ENCODE measurements at places on chromosomes 3 and 15.

GRCh38 chr15:67148196-67148701 is 82.8 kb downstream of the SMAD3 start:
- DNase-seq = peak; percentile 96
- H3K27me3 ChIP-seq = no peaks in the 10 kb centered on the region
- peak overlapping the region; percentile 96 for H3K27ac ChIP-seq
- peaks cover 9% of the 10 kb centered on the region for H3K36me3 ChIP-seq
- H3K4me3 ChIP-seq = peak overlapping the region; percentile 42

DNA sequence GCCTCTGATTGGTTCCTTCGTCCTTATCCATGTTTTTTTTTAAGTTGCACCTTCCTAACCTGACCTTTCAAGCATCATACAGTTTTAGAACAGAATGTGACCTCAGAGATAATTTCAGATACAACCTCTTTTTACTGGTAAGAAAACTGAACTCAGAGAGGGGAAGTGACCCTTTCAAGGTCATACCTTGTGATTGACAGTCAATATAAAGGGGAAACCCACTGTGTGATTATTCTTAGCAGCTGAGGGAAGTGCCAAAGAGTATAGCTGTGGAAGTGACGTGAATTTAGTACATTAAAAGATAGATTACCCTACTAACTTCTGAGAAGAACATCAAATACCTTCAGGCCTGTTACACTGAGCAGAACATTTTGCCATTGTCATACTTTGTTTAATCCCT is 319.4 kb downstream of the NEK10 start:
- no peak overlapping the region for H3K4me3 ChIP-seq
- H3K27me3 ChIP-seq = no peaks in the 10 kb centered on the region
- no peak overlapping the region for H3K27ac ChIP-seq
- H3K36me3 ChIP-seq = no peaks in the 10 kb centered on the region
- no peak for DNase-seq
- no peaks in the 10 kb centered on the region for H3K4me1 ChIP-seq

DNA sequence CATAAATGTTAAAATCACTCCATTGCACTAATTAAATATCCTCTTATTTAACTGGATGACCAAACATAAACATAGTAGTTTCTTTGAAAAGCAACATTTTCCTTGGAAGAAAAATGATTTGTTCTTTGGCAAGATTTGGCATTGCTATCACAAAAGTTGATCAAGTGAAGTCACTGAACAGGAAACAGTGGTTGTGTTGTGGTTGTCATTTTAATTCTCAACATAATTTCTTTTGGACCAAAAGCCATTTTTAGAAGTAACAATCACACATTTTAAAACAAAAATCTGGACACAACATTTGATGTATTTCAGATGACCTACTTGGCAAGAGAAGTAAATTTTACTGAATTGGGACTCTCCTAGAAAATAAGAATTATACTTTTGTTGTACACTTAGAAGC is 872.3 kb downstream of the ROBO1 start:
- H3K36me3 ChIP-seq = no peaks in the 10 kb centered on the region
- no peaks in the 10 kb centered on the region for H3K4me1 ChIP-seq
- no peak for DNase-seq
- H3K27ac ChIP-seq = no peak overlapping the region
- no peaks in the 10 kb centered on the region for H3K27me3 ChIP-seq

GRCh38 chr15:83559310-83559966 is 94.5 kb upstream of the ADAMTSL3 start:
- peak; percentile 49 for DNase-seq
- H3K27me3 ChIP-seq = no peaks in the 10 kb centered on the region
- no peak overlapping the region for H3K27ac ChIP-seq
- no peak overlapping the region for H3K4me3 ChIP-seq
- no peaks in the 10 kb centered on the region for H3K36me3 ChIP-seq

DNA sequence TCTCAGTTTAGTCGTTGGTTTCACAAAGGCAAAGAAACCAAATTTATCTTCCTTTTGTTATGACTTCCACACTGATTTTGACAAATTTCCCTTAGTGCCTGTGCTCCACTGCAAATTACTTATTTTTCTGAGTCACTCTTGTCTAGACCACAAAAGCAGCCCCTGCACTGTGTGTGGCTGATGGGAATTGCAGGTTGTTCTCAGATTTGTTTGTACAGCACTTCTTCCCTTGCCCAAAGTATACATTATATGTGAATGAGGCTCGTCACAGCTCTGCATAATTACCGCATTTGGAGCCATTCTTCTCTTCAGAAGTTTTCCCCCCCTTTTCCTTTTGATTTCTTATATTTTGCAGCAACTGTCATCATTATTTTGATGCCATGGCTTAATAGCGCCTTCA is 354.2 kb upstream of the IL12A start:
- no peaks in the 10 kb centered on the region for H3K36me3 ChIP-seq
- peaks cover 63% of the 10 kb centered on the region for H3K4me1 ChIP-seq
- H3K4me3 ChIP-seq = no peak overlapping the region
- H3K27ac ChIP-seq = no peak overlapping the region
- no peak for DNase-seq
- H3K27me3 ChIP-seq = no peaks in the 10 kb centered on the region

- DNase-seq = no peak
- H3K36me3 ChIP-seq = no peaks in the 10 kb centered on the region
- no peaks in the 10 kb centered on the region for H3K27me3 ChIP-seq
- no peak overlapping the region for H3K4me3 ChIP-seq
Observed at GRCh38 chr3:32884591-32884990, 66.8 kb downstream of the TRIM71 start.

- no peaks in the 10 kb centered on the region for H3K27me3 ChIP-seq
- no peak overlapping the region for H3K4me3 ChIP-seq
- H3K4me1 ChIP-seq = no peaks in the 10 kb centered on the region
- H3K36me3 ChIP-seq = no peaks in the 10 kb centered on the region
- no peak overlapping the region for H3K27ac ChIP-seq
Observed at GRCh38 chr3:51004235-51004634, 329.5 kb downstream of the DOCK3 start.

GRCh38 chr3:13405614-13406013 is 14.5 kb downstream of the NUP210 start:
- no peaks in the 10 kb centered on the region for H3K27me3 ChIP-seq
- H3K36me3 ChIP-seq = peaks cover 13% of the 10 kb centered on the region
- no peaks in the 10 kb centered on the region for H3K4me1 ChIP-seq
- H3K27ac ChIP-seq = no peak overlapping the region
- no peak overlapping the region for H3K4me3 ChIP-seq

DNA sequence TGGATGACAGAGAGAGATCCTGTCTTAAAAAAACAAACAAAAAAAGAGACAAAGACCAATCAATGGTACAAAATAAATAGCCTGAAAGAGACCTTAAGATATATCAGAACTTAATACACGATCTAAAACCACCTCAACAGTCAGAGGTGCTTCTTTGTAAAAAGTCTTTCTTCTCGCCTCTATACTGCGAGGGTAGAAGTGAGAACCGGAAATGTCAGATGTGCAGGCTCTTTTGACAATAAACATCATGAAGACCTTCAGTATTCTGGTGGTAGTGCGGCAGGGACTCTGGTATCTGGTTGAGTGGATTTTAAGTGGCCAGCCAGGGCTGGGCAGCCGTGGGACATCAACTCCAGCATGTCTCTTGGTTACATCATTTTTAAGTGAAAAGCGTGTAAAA is 30.0 kb downstream of the RUBCN start:
- no peaks in the 10 kb centered on the region for H3K36me3 ChIP-seq
- no peak for DNase-seq
- H3K27ac ChIP-seq = no peak overlapping the region
- no peaks in the 10 kb centered on the region for H3K27me3 ChIP-seq
- peaks cover 10% of the 10 kb centered on the region for H3K4me1 ChIP-seq
- no peak overlapping the region for H3K4me3 ChIP-seq

- no peak overlapping the region for H3K4me3 ChIP-seq
- no peak for DNase-seq
- H3K27ac ChIP-seq = no peak overlapping the region
- no peaks in the 10 kb centered on the region for H3K27me3 ChIP-seq
- H3K36me3 ChIP-seq = no peaks in the 10 kb centered on the region
Observed at GRCh38 chr3:144900366-144900765, 928.7 kb downstream of the DIPK2A start.

GRCh38 chr3:126107957-126108675 is 24.2 kb upstream of the SLC41A3 start:
- no peak overlapping the region for H3K27ac ChIP-seq
- DNase-seq = no peak
- H3K4me3 ChIP-seq = no peak overlapping the region
- no peaks in the 10 kb centered on the region for H3K4me1 ChIP-seq
- no peaks in the 10 kb centered on the region for H3K27me3 ChIP-seq
- H3K36me3 ChIP-seq = no peaks in the 10 kb centered on the region

DNA sequence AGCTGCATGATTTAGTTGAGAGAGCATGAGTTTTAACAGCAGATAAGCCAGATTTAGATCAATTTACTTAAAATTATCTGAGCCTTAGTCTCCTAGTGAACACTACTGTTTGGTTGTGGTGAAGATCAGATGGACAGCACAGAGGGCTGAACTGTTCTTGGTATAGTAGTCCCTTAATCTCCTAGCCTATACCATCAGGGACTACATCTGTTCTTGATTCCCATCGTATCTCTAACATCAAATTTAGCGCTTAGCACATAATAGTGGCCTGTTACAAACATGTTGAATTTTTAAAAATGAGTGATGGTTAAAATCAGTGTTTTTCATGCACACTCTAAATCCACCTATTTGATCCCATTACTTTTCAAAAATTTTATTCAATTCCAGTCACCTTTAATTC is 507.7 kb downstream of the GRM7 start:
- H3K36me3 ChIP-seq = no peaks in the 10 kb centered on the region
- no peak overlapping the region for H3K4me3 ChIP-seq
- H3K4me1 ChIP-seq = no peaks in the 10 kb centered on the region
- DNase-seq = no peak

GRCh38 chr15:78040653-78041244 is 36.8 kb downstream of the TBC1D2B start:
- no peak overlapping the region for H3K4me3 ChIP-seq
- no peak for DNase-seq
- no peaks in the 10 kb centered on the region for H3K27me3 ChIP-seq
- no peaks in the 10 kb centered on the region for H3K36me3 ChIP-seq
- H3K4me1 ChIP-seq = no peaks in the 10 kb centered on the region

DNA sequence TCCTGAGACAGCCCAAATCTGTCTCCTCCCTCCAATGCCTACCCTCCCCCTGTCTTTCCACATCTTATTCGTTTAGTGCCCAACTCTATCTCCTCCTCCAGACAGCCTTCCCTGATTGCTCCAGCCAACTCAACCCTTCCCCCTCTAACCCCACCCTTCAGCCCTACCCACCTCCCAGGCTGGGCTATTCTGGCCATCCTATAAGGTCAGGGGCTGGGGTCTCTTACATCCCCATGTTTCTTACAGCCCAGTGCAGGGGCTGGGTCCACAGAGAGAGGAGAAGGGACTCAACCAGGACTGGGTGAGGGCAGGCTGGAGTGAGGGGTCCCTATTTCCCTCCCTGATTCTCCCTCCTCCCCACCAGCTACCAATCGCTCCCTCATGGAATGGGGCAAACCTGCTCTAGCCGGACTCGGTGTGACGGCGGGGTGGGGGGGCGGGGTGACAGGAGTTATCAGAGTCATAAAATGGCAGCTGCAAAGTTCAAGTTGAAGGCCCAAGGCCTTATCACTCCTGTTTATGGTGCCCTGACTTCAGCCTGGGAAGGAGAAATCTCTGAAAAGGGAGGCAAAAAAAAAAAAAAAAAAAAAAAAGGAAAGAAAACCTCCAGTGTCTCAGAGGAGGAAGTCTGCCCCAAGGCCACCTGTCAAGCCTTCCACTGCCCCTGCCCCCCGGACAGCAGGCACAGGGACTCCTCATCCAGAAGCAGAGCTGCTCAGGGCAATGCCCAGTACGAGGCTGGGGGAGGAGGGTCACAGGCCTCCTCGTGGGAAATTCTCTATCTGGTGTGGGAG is 2.1 kb downstream of the VIPR1 start:
- peaks cover 35% of the 10 kb centered on the region for H3K4me1 ChIP-seq
- H3K27me3 ChIP-seq = no peaks in the 10 kb centered on the region
- H3K36me3 ChIP-seq = no peaks in the 10 kb centered on the region
- DNase-seq = no peak
- no peak overlapping the region for H3K4me3 ChIP-seq

DNA sequence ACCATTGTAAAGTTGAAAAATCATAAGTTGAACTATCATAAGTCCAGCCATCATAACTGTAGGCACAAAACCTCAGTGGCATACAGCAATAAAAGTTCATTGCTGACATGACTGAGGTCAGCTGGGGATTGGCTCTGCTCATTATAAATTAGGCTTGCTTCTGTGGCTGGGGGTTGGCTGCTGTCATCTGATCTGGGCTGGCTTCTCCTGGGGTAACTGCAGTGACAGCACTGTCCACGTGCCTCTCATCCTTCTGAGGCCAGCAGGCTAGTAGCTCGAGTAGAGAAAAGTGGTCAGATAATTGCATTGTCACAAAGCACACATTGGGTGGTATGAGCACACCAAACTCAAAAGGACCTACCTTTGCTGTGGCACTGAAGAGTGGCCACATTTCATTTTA is 31.3 kb downstream of the CMTM7 start:
- no peaks in the 10 kb centered on the region for H3K36me3 ChIP-seq
- no peak overlapping the region for H3K4me3 ChIP-seq

DNA sequence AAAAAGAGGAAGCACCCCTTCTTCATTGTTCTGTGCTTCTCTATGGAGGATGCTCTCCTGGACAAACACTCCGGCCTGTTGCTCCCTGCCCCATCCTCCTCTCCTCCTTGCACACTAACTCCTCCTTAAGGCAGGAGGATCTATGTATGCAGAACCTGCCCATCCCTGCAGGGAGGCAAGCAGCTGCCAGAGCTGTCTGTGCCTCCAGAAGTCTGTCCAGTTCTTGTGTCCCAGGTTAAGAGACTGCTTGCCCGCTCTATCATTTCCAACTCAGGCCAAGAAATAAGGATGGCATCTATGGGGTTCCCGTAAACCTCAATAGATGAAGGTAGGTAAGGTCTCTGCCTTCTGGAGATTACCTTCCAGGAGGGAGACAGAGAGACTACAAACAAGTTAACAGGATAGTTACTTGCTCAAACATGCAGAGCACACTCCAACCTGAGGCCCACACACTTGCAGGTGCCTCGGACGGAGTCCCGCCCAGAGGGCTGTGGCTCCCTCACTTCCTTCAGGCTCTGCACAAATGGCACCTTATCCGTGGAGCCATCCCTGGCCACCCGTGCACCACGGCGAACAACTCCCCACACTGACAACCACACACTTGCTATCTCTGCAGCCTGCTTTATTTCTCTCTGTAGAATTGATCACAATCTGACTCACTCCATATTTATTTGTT is 6.9 kb downstream of the XXYLT1 start:
- no peaks in the 10 kb centered on the region for H3K36me3 ChIP-seq
- H3K4me3 ChIP-seq = no peak overlapping the region
- H3K27me3 ChIP-seq = no peaks in the 10 kb centered on the region
- DNase-seq = no peak

GRCh38 chr3:24339266-24339825 is 155.3 kb downstream of the THRB start:
- H3K27ac ChIP-seq = no peak overlapping the region
- DNase-seq = no peak
- H3K4me1 ChIP-seq = peaks cover 13% of the 10 kb centered on the region
- no peak overlapping the region for H3K4me3 ChIP-seq

DNA sequence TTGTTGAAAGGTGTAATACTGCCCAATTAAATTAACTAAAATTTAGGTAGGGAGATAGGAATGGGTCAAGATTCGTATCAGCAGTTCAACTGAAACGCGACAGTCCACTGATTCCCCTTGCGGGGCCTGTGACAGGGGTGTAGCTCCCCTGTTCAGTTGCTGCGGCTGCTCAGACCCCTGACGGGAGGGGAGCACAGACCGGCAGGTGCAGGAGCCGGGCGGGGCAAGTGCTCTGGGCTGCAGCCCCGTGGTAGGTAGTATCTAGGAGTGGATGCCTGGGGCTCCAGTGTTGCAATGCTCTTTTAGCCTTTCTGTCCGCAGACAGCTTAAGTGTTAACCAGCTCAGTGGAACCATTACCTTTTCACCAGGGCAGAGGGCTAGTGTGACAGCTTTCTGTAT is 164.9 kb downstream of the ROBO2 start:
- H3K4me3 ChIP-seq = no peak overlapping the region
- H3K36me3 ChIP-seq = no peaks in the 10 kb centered on the region
- no peak overlapping the region for H3K27ac ChIP-seq
